ENCODE measurements at places on chromosomes 4 and X. TPM values are rescaled to one million over a fixed set of nuclear protein-coding genes. Genes with fewer than 3 reads are reported as not detected.

GATA1 gene
- 0.44 TPM for total RNA-seq

ERAS gene
- total RNA-seq = not detected

YY2 gene
- total RNA-seq = 3.2 TPM

DNAAF6 gene
- total RNA-seq = not detected

FAT4 gene
- 96.9 TPM for total RNA-seq

PARM1 gene
- total RNA-seq = 47.4 TPM

BEX5 gene
- total RNA-seq = 7.7 TPM

PCDH7 gene
- total RNA-seq = 84.9 TPM

HHIP gene
- 33.3 TPM for total RNA-seq

ADH1A gene
- total RNA-seq = not detected

MAGEA12 gene
- total RNA-seq = not detected

DCLK2 gene
- 48.7 TPM for total RNA-seq

ITGB1BP2 gene
- 7.5 TPM for total RNA-seq

PRDM5 gene
- 57.6 TPM for total RNA-seq

SPANXB1 gene
- total RNA-seq = not detected

MTNR1A gene
- 1.6 TPM for total RNA-seq

EDA gene
- total RNA-seq = 9.0 TPM

APLN gene
- total RNA-seq = 2.8 TPM

L1CAM gene
- total RNA-seq = 57.3 TPM

Measured in camera-type eye (tissue), 1 donor.